ENCODE measurements at places on chromosomes 3 and 15.
A peak's percentile ranks its signal among the peaks of the same experiment; 100 is the strongest.

DNA sequence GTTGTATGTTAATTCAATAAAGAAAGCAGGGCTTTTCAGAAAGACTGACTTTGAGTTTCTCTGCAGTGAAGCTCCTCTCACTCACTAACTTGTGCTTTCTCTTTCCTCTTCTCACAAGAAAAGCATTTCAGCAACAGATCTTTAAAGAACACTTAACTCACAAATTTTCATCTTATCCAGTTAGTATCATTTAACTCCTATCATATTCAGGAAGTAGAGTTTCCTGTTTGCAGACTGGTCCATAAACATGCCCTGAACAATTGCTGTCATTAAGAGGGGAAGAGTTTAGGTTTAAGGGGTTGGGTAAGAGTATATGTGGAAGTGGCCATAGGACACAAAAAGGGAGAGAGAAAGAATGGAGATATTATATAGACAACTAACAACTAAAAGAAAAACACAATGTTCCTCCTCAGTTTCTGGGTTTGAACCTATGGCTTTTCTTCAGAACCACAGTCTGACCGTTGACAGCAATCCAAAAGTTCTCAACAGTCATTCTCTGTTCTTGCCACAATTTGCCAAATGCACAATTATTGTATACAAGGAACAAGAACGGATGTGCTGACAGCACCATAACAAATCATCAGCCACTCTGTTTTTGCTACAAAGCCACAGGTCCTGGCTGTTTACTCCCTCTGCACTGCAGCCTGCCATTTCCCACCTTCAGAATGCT is 63.9 kb downstream of the CHAC1 start:
- DNase-seq, result no peak

DNA sequence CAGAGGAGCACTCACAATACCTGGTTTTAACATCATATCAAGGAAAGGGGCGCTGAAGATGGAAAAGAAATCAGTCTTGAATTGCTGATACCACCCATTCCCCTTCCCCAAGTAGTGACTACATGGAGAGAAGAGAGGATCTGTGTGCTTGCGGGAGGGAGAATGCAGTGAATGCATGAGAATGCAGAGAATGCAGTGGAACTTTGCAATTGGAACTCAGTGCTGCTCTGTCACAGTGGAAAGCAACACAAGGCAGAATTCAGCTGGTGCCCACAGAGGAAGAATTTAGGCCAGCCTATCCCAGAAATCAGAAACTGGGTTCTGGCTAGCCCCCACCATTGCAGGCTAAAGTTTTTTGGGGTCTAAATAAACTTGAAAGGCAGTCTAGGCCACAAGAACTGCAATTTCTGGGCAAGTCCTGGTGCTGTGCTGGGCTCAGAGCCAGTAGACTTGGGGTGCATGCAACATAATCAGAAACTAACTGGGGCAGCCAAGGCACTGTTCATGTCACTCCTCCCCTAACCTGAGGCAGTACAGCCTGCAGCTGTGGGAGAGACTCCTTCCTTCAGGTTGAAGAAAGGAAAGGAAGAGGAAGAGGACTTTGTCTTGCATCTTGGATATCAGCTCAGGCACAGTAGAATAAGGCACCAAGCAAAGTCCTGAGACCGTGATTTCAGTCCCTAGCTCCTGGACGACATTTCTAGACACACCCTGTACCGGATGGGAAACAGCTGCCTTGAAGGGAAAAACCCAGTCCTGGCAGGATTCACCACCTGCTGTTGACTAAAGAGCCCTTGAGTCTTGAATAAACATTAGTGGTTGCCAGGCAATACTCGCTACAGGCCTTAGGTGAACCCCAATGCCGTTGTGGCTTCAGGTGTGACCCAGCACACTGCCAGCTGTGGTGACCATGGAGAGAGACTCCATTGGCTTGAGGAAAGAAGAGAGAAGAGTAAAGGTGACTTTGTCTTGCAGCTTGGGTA is 329.3 kb downstream of the TBL1XR1 start:
- no peak for DNase-seq

DNA sequence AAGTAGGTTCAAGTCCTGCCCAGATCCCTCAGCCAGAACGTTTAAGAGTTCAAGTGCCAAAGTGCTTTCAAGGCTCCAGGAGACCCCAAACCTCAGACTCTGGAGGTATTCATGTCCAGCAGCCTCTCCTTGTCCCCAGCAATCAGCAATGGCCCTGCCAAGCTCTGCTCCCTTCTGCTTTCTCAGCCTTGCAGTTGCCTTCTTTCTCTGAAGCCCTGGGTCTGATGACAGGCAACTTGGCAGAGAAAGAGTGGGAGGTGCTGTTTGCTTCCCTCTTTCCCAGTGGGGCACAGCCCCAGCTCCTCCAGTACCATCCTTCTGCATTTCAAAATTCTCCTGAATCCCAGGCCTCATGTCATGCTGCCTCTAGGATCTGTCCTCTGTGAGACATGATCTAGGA is 40.2 kb downstream of the ATP2B2 start:
- DNase-seq, result no peak

- DNase-seq, result no peak
These were observed 43.5 kb downstream of the ACP3 start for GRCh38 chr3:132360717-132361116.

- DNase-seq, result no peak
These were observed 30.4 kb downstream of the IQSEC1 start for GRCh38 chr3:13042715-13043271.

GRCh38 chr3:37809846-37810447 is 51.7 kb upstream of the CTDSPL start:
- DNase-seq, result peak; percentile 50

DNA sequence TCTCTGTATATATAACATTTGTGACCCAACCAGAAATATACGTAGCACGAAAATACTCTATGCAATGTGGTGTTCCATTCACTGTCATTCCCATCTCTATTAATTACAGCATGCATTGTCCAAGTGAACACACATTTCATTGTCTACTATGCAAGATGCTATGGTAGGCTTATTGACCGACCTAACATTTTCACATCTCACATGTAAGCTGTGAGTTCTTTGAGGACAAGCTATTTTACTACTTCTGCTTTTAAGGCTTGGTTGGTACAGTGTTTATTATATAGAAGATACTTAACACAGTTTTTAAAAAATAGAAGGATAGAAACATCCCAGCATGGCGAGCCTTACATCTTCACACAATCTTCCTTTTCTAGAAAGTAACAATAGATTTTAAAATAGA is 164.4 kb downstream of the KLHL25 start:
- DNase-seq, result no peak

GRCh38 chr3:140736863-140737460 is 59.1 kb downstream of the TRIM42 start:
- no peak for DNase-seq

- DNase-seq, result peak; percentile 67
These were observed 610.2 kb upstream of the ROBO2 start for GRCh38 chr3:76429581-76430177.

DNA sequence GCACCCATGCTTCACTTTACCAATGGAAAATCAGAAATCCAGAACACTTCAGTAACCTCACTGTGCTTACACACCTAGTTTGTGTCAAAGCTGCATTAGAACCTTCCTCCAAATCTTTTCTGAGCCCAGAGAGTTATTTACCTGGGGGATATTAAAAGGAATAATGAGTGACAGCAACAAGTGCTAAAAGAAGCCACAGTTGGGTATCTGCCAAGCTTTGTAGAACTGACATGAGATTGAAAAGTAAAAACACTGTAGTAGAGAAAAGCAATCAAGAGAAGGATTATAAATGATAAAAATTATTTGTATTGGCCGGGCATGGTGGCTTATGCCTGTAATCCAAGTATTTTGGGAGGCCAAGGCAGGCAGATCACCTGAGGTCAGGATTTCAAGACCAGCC is 8.8 kb upstream of the TBC1D23 start:
- no peak for DNase-seq

GRCh38 chr15:95839367-95839782 is 491.1 kb upstream of the NR2F2 start:
- DNase-seq, result no peak

DNA sequence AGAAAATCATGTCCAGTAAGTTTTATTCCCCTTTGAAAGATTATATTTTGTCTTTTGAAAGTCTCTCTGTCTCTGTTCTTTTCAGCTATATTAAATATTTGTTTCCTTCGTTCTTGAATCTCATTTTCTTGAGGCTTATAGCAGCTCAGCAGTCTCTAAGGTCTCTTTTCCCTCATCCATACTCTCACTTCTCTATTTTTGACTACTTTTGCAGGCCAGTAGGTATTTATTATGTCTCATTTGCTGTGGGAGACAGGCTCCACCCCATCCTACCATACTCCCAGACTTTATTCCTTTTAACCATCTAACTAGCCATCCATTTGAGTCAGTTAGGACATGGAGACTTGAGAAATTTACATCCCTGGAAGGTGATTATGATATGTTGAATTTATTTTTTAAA is 71.0 kb downstream of the FILIP1L start:
- DNase-seq, result no peak

DNA sequence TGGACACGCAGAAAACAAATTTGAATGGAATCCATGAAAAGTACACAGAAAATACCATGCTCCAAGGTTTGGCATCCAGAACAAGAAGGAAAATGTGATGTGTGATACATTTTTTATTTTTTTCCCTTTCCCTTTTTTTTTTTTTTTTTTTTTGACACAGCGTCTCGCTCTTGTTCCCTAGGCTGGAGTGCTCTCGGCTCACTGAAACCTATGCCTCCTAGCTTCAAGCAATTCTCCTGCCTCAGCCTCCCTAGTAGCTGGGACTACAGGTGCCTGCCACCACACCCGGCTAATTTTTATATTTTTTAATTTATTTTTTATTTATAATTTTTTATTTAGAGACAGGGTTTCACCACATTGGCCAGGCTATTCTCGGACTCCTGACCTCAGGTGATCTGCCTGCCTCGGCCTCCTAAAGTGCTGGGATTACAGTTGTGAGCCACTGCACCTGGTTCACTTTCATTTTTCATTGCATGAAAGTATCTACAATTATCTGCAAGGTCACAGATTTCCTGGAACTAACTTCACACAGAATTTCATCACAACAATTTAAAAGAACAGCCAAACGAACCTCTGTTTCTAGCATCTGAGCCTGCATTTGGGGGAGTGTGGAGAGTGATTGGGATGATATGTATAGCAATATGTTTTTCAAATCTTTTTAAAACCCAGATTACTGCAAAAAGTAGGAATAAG is 8.3 kb downstream of the POU1F1 start:
- DNase-seq, result no peak

- no peak for DNase-seq
These were observed 32.5 kb downstream of the ARHGEF3 start for GRCh38 chr3:56769116-56769707.

- DNase-seq, result no peak
These were observed 30.6 kb downstream of the MB21D2 start for GRCh38 chr3:192887047-192887446.

DNA sequence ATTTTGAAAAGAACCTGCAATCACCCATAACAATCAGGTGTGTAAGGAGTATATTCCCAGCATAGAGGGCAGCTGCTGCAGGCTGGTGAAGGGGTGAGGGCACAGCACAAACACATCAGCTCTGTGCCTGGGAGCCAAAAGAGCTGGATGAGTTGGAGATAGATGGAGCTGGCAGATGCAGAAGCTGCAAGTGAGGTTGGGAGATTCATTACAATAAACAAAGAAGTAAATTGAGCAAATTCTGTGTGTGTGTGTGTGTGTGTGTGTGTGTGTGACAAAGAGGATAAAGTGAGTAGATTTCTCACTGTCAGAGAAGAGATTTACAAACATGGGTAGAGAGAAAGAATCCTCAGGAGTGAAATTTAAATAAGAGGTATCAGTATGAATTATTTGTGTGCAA is 994.7 kb downstream of the EPHA3 start:
- DNase-seq, result no peak

GRCh38 chr3:190384309-190384756 is 3.6 kb upstream of the CLDN16 start:
- DNase-seq, result no peak
